ENCODE measurements at places on chromosomes 5 and 9. TPM values are rescaled to one million over a fixed set of nuclear protein-coding genes. Genes with fewer than 3 reads are reported as not detected.

Gene PCDHGA11
- total RNA-seq, result 4.7 TPM

Gene AJM1
- 0.90 TPM for total RNA-seq

Gene PDE8B
- total RNA-seq, result not detected

Gene LEAP2
- 0.08 TPM for total RNA-seq

Gene SPATA31E1
- total RNA-seq, result not detected

Gene CDH10
- total RNA-seq, result 0.70 TPM

Gene C5orf58
- total RNA-seq, result not detected

Gene CENPH
- total RNA-seq, result 1.5 TPM

Gene ZDHHC11B
- total RNA-seq, result 0.12 TPM

Gene SELENOP
- 2.6 TPM for total RNA-seq

Gene GHR
- total RNA-seq, result 2.0 TPM

Gene NMUR2
- total RNA-seq, result not detected

Gene SGCD
- total RNA-seq, result 24.2 TPM

Gene SLC6A7
- total RNA-seq, result not detected
